H1 (cell line): ENCODE measurements at places on chromosomes 11 and 22.

- no peaks in the 10 kb centered on the region for H3K4me1 ChIP-seq
- no peak overlapping the region for H3K4me3 ChIP-seq
- H3K27ac ChIP-seq: no peak overlapping the region
- no peaks in the 10 kb centered on the region for H3K36me3 ChIP-seq
- DNase-seq: no peak
These were observed 10.9 kb downstream of the PRRG4 start for GRCh38 chr11:32840587-32840986.

- no peak overlapping the region for H3K27ac ChIP-seq
- H3K4me1 ChIP-seq: no peaks in the 10 kb centered on the region
- H3K4me3 ChIP-seq: no peak overlapping the region
- DNase-seq: no peak
- H3K36me3 ChIP-seq: no peaks in the 10 kb centered on the region
- no peaks in the 10 kb centered on the region for H3K27me3 ChIP-seq
These were observed 10.0 kb upstream of the AMBRA1 start for GRCh38 chr11:46603704-46604308.

DNA sequence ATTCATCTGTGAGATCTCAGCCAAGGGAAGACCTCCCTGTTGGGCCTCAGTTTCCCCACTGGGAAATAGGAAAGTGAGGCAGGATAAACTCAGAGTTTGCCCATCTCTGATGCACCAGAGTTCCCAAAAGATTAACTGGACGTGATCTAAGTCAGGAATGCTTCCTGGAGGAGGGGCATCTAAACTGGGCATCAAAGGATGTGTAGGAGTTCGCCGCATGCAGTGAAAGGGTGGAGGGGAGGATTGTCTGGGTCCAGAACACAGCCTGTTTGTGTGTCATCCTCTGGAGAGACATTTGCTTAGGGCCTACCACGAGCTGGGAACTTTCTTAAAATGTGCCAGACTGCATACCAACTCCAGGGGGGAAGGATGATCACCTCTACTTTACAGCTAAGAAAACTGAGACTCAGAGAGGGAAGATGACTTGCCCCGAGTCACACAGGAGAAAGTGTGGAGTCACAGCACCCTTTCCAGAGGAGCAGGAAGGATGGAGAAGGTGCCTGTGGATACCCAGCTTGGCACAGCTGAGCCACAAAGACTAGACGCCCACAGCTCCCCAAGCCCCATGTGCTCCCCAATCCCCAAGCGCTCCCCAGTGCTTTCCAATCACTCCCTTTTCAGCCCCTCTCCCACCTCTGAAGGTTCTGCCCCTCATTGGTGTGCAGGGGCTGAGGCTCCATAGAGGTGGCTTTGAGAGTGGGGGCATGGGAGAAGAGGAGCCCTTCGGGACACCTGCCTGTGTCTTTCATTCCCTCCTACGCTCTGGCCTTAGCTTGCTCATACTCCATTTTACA lies 50.1 kb downstream of the MN1 start:
- DNase-seq: no peak
- no peak overlapping the region for H3K27ac ChIP-seq
- no peaks in the 10 kb centered on the region for H3K36me3 ChIP-seq

- H3K4me1 ChIP-seq: no peaks in the 10 kb centered on the region; the same call in 1 of the 2 replicates
- no peak overlapping the region for H3K4me3 ChIP-seq
- H3K27me3 ChIP-seq: peaks cover 3% of the 10 kb centered on the region; the same call in 1 of the 2 replicates
These were observed 892.6 kb downstream of the TBC1D22A start for GRCh38 chr22:47654922-47655491.
